ENCODE measurements at places on chromosomes 2 and 18. TPM values are rescaled to one million over a fixed set of nuclear protein-coding genes. Genes with fewer than 3 reads are reported as not detected.
A peak's percentile ranks its signal among the peaks of the same experiment; 100 is the strongest.

DNA sequence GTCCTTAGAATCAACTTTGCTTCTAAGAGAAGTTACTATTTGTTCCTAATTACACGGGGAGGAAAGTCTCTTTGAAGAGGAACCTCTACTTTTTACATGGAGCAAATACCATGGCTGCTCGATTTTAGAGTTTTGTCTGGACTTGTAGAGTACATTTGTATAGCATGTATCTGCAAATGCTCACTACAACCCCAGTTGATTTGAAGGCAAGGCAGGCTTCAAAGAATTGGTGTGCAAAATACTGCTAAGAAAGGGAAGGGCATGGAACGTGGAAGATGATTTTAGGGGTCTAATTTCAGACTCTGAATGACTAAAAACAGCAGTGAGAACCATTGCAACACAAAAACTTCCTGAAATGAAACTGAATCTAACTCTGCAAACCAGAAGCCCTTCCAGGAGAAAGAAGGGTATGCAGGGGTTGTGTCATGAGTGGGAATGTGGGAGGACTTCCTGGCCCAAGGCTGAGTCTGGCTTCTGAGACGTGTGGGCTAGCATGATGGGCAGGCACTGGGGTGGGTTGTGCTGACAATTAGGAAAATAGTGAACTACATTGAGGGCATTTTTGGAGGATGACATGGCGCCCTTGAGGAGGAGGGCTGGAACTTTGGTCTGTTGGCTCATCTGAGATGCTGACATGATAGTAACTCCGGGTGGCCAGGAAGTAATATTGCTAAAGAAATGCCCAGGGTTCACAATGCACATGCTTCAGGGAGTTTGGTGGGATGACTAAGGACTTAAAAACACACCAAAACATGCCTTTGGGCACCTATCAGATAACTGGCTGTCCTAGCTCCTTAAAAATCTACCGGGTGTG, 18.9 kb upstream of the IL1R2 start:
- H3K4me3 ChIP-seq = no peak overlapping the region
- peaks cover 6% of the 10 kb centered on the region for H3K27me3 ChIP-seq

- no peak for DNase-seq
- no peak overlapping the region for H3K27ac ChIP-seq
- peaks cover 7% of the 10 kb centered on the region for H3K27me3 ChIP-seq
- H3K4me3 ChIP-seq = no peak overlapping the region
Observed at GRCh38 chr2:119730671-119731177, 29.0 kb upstream of the PTPN4 start.

DNA sequence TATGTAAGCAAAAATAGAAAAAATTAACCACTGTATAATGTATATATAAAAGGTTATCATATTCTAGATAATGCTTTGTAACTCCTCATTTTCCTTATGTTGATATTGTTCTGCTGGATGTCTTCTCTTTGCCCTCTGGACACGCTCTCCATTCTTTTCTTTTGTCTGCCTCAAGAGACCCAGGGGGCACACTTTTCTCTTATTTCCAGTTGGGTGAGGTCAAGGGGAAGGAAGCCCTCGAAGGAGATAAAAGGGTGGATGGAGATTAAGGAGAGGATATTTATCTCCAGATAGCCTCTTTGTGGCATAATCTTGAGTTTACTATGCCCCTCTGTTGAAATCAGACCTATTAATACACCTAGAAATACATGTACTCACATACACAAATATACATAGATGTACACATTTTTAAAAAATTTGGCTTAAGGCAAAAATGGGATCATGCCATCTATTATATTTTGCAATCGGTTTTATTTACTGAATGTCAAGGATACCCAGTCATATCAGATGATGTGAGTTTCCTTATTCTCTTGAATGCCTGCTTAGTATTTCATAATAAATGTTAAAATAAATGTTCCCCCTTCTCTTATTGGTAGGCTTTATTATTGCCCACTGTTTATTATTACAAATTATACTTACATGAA, 65.3 kb downstream of the LCLAT1 start:
- H3K27ac ChIP-seq = no peak overlapping the region
- H3K36me3 ChIP-seq = peaks cover 15% of the 10 kb centered on the region
- H3K4me3 ChIP-seq = no peak overlapping the region
- no peak for DNase-seq

- peak; percentile 71 for DNase-seq
- H3K27me3 ChIP-seq = no peaks in the 10 kb centered on the region
- H3K4me1 ChIP-seq = peaks cover 34% of the 10 kb centered on the region
- H3K4me3 ChIP-seq = peak overlapping the region; percentile 98
Observed at GRCh38 chr2:68466361-68466777, 725 bp downstream of the FBXO48 start.

- H3K27ac ChIP-seq = no peak overlapping the region
- no peaks in the 10 kb centered on the region for H3K27me3 ChIP-seq
- no peak for DNase-seq
- H3K4me3 ChIP-seq = no peak overlapping the region
Observed at GRCh38 chr2:179692610-179693009, 168.8 kb downstream of the ZNF385B start.

- no peaks in the 10 kb centered on the region for H3K27me3 ChIP-seq
- H3K27ac ChIP-seq = no peak overlapping the region
- H3K4me3 ChIP-seq = no peak overlapping the region
- H3K4me1 ChIP-seq = no peaks in the 10 kb centered on the region
- DNase-seq = no peak
- H3K36me3 ChIP-seq = peaks cover 29% of the 10 kb centered on the region
Observed at GRCh38 chr2:37262522-37262921, 31.1 kb downstream of the NDUFAF7 start.

GRCh38 chr2:188340257-188340656, 48.6 kb downstream of the GULP1 start:
- H3K27ac ChIP-seq = no peak overlapping the region
- no peak overlapping the region for H3K4me3 ChIP-seq
- no peak for DNase-seq
- H3K27me3 ChIP-seq = no peaks in the 10 kb centered on the region

- no peak overlapping the region for H3K4me3 ChIP-seq
- no peak overlapping the region for H3K27ac ChIP-seq
- no peaks in the 10 kb centered on the region for H3K27me3 ChIP-seq
- DNase-seq = no peak
- no peaks in the 10 kb centered on the region for H3K36me3 ChIP-seq
Observed at GRCh38 chr2:6341588-6342129, 524.0 kb downstream of the CMPK2 start.

DNA sequence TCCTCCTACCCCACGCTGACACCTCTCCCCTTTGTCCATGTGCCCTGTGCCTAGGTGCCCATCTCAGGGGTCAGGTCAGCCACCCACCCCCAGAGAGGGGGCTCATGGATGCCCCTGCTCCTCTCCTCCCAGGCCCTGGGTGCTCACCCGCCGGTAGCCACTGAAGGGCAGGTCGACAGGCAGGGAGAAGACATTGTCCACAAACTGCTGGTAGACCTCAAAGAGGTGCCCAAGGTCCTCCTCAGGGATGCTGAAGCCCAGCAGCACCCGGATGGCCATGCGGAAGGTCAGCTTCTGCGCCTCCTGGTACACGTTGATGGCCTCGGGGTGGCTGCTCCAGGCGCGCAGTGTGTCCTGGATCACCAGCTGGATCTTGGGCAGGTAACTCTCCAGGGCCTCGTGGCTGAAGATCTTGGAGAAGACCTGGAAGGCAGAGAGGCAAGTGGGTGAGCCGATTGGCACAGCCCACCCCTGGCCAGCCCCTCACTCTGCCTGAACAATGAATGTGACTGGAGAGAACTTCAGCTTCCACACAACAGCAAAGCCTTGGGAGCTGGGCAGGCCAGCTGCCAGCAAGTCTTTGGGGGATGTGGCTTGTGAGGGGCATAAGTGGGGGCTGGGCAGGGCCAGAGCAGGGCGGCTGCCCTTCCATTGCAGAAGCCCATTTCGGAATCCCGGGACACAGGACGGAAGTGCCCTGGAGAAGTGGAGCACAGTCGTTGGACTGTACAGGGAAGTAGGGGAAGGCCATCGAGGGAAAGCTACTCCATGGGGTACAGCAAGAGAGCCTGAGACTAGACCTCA, 12.5 kb downstream of the CYP26B1 start:
- H3K4me1 ChIP-seq = no peaks in the 10 kb centered on the region
- no peak overlapping the region for H3K4me3 ChIP-seq
- DNase-seq = no peak
- no peaks in the 10 kb centered on the region for H3K27me3 ChIP-seq
- H3K36me3 ChIP-seq = no peaks in the 10 kb centered on the region

DNA sequence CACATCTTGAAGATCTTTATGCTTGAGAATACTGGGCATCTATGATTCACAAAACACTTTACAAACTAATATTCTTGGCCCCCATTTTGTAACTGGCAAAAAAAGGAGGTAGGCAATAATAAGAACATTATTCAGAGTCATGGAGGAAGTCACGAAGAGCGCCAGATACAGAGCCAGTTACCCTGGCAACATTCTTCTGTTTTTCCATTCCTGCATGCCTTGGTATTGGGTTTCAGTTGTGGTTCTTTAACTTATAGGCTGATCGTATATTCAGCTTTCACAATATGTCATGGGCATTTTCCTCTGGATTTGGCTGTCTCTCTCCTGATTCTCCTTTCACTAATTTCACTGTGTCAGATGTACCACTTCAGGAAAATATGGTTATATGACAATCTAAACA, 234.7 kb downstream of the HRH4 start:
- H3K27me3 ChIP-seq = peaks cover 3% of the 10 kb centered on the region
- no peak for DNase-seq
- H3K27ac ChIP-seq = no peak overlapping the region

GRCh38 chr2:7658486-7658885, 741.3 kb downstream of the RNF144A start:
- no peak overlapping the region for H3K27ac ChIP-seq
- H3K36me3 ChIP-seq = peaks cover 45% of the 10 kb centered on the region
- no peak for DNase-seq
- no peaks in the 10 kb centered on the region for H3K27me3 ChIP-seq
- peaks cover 1% of the 10 kb centered on the region for H3K4me1 ChIP-seq

DNA sequence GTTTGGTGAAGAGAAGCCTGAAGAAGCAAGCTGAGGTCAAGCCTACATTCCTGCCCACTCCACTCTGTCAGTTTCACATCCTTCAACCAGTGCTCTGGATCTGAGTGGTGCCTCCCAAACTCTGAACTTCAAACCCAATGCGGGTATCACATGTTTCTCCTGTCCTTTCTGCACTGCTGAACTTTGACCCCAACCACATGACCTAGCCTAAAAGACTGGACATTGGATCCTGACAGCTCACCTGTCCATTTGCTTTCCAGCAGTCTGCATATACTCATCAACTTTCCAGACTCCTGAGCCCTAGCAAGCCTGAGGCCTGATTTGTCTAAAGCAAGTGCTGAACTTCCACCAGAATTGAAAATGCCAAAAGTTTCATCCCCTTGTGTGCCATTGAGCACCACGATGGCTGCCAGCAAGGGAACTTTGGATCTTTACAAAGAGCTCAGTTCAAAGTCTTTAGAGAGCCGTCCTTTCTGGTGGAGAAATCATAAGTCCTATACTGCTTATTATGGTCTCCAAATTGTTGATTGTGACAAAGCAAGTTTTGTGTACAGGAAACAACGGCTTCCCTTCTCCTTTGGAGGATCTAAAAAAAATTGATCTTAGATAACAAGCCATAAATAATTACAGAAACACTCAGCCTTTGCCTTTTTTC, 37.6 kb upstream of the ITGA6 start:
- H3K36me3 ChIP-seq = no peaks in the 10 kb centered on the region
- H3K27me3 ChIP-seq = peaks cover 3% of the 10 kb centered on the region
- no peak for DNase-seq
- H3K4me1 ChIP-seq = no peaks in the 10 kb centered on the region

- DNase-seq = no peak
- H3K27me3 ChIP-seq = no peaks in the 10 kb centered on the region
- no peaks in the 10 kb centered on the region for H3K36me3 ChIP-seq
- peaks cover 4% of the 10 kb centered on the region for H3K4me1 ChIP-seq
- no peak overlapping the region for H3K4me3 ChIP-seq
Observed at GRCh38 chr18:3345452-3345851, 83.5 kb downstream of the MYL12B start.

ATOH8 gene
- 0.11 TPM for total RNA-seq
